ENCODE measurements at places on chromosomes 16 and 17.

DNA sequence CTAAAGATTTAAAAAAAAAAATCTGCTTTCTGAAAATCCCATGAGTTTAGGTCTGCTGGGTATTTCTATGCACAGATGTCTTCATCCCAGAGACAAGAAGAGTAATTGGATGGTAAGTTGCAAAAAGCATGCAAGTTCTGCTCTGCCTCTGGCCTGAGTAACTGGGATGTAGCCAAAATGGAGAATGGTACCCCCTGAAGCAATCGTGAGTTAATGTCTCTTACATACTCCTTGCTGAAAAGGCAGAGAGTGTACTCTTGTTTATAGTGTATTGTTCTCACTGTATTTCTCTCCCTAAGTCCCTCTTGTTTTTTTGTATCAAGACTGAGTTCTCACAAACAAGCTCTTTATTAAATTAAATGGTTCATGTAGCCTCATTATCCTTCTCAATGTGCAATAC lies 259.0 kb downstream of the IRX3 start:
- no peak for DNase-seq

DNA sequence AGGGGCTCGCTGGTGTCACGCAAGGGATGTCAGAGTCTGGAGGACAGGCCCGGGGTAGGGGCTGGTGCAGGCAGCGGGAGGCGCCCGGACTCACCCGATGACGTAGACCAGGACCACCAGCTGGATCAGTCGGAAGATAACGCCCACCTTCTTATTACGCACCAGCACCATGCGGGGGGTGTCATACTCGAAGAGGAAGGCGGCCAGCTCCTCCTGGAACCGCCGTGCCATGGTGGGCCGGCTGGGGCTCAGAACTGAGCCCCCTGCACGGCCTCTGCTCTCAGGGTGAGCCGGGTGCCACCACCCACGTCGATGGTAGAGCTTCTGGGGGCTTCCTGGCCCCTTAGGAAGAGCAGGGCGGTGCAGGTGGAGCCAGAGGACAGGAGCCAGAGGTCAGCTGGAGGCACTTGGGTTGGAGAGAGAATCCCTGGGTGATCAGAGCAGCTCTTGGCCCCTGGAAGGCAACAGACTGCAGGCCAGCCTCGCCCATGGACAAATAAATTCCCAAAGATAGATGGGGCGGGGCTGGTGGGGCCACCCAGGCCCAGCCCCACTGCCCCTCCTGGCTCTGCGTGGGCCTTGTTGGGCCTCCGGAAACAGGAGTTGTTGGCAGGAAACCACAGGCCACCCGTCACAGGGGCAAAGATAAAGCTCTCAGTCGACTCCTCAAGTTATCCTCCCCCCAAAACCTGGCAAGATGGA lies at the start of gene P2RX1:
P2RX1 (minus strand) TSS at position 471 of the 702 bp plus-strand sequence; CDS start at position 231, 240 bp downstream.
- DNase-seq = no peak

DNA sequence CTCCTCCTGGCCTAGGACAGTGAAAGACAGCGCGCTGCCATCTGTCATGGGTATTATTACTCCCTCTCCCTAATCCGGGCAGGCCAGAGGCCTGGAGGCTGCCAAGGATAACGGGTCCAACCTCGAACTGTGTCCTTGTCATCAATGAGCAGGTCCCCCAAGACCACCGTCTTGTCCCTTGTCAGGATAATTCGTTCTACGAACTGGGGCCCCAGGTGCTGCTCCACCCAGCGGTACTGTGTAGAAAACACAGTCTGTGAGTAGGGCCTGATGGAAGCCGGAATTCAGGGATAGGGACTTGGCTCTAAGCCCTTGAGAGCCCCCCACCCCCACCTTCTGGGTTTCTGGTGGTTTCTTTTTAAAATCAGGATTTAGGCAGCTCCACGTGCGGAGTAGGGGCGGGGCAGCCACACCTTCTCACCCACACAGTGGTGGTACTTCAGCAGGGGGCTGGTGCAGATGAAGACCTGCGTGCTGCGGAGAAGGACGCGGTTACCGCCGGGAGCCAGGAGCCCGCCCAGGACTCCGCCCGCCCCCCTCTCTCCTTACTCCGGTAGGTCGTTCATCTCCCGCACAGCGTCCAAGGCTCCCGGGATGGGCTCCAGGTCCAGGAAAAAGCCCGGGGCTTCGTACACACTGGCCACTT lies 787 bp downstream of the NT5C start:
- no peak for DNase-seq

DNA sequence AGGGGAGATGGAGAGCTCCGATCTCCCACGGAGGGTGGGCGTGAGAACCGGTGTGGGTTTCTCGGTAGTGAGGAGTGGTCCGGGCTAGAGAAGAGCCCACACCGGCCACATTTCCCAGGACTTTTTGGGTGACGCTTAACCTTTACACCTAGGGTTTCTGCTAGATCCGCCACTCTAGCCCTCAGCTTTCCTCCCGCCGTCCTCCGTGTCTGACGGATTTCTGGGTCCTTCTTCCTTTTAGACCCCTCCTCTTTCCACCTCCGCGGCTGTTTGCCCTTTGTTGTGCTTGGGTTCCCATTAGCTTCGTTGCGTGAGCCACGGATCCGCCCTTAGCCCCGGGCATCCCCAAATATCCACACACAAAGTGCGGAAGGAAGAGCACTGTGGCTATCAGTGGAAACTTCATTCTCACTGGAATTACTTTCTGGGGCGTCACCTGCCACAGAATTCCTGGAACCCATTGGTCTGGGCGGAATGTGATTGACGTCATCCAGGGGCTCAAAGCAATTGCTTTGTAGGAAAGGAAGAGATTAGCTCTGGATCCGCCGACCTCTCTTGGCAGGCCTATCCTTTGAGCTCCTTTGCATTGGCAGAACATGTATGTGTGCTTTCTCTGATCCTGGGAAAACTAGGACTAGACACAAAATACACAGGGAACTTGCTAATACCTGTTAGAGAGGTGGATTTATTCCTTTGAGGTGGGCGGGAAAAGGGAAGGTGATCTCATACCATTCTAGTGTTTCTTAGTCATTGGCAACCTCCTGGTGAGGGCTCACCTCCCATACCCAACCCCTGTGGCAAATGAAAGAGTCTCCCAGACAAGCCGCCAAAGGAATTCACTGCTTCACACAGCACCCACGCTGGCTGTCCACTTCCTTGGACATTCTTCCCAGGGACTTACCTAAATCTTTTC lies 654 bp downstream of the TNFAIP1 start:
- DNase-seq = no peak

DNA sequence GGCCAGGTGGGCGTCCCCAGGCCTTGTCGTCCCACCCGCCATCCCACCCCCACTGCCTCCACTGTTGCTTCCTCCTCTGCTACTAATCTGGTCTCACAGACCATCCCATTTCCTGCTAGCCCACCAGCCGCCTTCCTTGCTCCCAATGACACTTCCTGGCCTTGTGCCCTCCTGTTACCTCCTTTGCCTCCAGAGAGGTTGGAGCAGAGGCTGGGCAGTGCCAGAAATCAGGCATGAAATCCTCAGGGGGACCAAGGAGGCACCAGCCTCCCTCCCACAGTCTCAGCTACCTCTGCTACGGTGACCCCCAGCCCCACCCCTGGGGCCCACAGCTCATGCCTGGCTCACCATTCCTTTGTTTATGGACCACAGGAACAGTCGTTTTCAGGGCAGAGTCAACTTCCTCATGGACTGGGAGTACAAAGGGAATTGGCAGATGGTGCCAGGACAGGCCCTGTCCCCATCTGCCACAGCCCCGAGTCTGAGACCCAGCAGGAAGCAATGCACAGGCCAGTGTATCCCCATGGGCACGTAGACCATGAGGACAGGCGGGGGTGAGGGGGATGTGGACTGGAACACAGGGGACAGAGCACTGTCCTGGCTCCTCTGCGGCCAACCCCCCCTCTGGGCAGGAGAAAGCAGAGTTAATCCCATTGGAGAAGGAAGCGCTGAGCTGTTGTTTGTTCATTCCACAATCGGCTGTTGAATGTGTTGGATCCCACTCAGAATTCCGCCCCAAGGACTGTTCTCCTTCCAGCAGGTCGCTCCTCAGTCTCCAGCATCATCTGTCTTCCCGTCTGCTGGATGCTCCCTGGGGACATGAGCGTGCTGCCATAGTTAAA lies 2.2 kb upstream of the CDH5 start:
- DNase-seq = no peak

GRCh38 chr16:50980666-50981065 lies 170.4 kb downstream of the SALL1 start:
- no peak for DNase-seq

- DNase-seq = no peak
Observed at GRCh38 chr17:20012017-20012536, 2.9 kb downstream of the SPECC1 start.

Data from stimulated activated CD8-positive, alpha-beta memory T cell treated with anti-CD3 and anti-CD28 coated beads, Interleukin-15, amount 100 ng/mL, for 4 hours (primary cell).